ENCODE measurements at places on chromosomes 3 and 15.

DNA sequence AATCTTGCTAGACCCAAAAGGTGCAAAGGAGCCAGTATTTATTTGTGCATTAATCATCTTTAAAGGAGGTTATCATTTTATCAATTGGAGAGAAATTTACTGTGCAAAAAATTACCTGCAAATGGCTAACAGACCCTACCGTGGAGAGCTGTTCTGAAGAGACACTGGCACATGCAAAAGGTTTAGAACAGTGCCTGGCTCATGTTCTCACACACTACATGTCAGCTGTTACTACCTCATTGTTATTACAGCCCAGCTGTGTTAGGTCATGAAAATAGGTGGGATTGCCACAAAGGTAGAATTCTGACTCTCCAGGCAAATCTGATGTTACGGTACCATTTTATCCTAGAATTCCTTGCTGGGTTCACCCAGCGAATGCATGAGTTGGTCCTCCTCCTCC lies 137.3 kb downstream of the SNRK start:
- no peak for DNase-seq

DNA sequence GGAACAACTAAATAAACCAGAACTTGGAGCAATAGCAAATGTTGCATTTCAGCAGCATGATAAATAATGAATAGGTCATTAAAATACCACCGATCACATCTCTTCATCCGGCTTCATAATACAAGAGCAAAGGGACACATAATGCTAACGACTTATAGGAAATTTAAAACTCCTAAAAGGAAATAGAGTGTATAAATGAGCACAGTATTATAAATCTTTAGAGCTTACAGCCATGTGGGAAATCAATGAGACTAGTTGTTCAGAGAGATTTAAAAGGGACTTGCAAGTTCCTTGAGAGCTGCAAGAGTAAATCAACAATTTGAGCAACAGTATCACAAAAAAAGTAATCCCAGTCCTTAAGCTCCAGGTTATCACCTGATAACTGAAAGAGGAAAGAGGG lies 677.0 kb downstream of the PLOD2 start:
- DNase-seq, result no peak

- DNase-seq, result no peak
These were observed at the start of gene APOD for GRCh38 chr3:195583831-195584542. APOD (minus strand) TSS chr3:195583940; CDS start chr3:195579461, 4,479 bp downstream.

GRCh38 chr3:160869825-160870224 lies 113.8 kb downstream of the PPM1L start:
- no peak for DNase-seq

- DNase-seq, result no peak
These were observed 45.2 kb downstream of the CGGBP1 start for GRCh38 chr3:88013592-88013991.

- no peak for DNase-seq
These were observed 8.0 kb downstream of the LRRK1 start for GRCh38 chr15:100926971-100927756.

- no peak for DNase-seq
These were observed 39.7 kb downstream of the NBEAL2 start for GRCh38 chr3:47019201-47019600.

DNA sequence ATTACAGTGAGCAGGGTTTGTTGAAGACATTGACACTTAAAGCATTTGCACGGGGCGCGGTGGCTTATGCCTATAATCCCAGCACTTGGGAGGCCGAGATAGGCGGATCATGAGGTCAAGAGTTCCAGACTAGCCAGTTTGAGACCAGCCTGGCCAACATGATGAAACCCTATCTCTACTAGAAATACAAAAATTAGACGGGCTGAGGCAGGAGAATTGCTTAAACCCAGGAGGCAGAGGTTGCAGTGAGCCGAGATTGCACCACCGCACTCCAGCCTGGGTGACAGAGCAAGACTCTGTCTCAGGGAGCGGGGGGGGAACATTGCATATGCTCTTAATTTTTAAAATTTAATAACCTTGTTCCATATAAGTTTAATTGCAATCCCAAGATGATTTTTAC lies 11.9 kb downstream of the STT3B start:
- DNase-seq, result no peak

- DNase-seq, result no peak
These were observed 104.9 kb upstream of the ST8SIA2 start for GRCh38 chr15:92288755-92289154.

GRCh38 chr3:14412831-14413380 lies 10.5 kb downstream of the SLC6A6 start:
- no peak for DNase-seq

GRCh38 chr3:170222647-170223541 lies 670 bp downstream of the PRKCI start:
- peak; percentile 47 for DNase-seq

DNA sequence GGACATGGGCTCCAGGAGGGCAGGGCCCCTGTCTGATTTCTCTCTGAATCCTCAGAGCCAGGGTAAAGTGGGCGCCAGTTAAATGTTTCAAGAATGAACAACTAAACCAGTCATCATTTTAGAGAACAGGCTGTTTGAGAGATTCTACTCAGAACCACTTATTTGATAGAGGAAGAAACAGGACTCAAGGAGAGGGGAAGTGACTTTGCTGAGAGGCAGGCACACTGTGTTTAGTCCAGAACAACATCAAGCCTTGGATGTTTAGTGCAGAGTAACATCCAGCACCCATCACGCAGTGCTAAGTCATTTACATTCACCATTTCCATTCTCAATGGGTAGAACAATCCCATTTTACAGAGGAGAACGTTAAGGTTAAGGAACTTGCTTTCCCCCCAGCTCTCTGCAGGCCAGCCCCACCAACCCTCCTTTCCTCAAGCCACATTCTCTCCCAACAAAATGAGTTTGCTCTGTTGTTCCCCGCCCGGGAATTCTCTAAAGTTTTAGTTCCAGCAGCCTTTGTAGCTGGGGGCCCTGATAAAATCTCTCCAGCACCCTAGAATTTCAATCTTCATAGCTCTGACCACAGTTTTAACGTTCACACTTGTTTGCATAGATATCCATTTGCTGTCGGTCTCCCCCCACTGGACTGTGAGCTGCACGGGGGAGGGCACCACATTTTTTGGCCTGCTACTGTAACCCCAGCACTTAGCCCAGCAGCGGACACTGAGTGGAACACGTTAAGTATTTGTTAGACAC lies 962 bp downstream of the NMNAT3 start:
- no peak for DNase-seq

GRCh38 chr3:30302027-30302426 lies 304.4 kb upstream of the TGFBR2 start:
- DNase-seq, result no peak

DNA sequence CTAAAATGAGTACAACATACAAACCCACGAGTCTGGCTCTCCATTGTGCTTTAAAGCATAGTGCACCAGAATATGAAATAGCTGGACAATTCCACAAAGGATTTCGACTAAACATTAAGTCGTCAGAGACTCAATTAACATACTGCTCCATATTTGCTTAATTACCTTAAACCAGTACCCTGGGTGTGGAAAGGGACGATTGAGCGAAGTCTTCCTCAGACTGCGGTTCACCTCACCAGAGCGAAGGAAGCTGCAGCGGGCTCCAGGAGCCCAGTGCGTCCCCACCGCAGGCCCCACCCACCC lies 218 bp upstream of the TRPC1 start:
- peak; percentile 86 for DNase-seq

GRCh38 chr3:127196466-127197299 lies 3.8 kb downstream of the PRR23E start:
- no peak for DNase-seq

- no peak for DNase-seq
These were observed 236.5 kb downstream of the WDR72 start for GRCh38 chr15:53522991-53523390.

DNA sequence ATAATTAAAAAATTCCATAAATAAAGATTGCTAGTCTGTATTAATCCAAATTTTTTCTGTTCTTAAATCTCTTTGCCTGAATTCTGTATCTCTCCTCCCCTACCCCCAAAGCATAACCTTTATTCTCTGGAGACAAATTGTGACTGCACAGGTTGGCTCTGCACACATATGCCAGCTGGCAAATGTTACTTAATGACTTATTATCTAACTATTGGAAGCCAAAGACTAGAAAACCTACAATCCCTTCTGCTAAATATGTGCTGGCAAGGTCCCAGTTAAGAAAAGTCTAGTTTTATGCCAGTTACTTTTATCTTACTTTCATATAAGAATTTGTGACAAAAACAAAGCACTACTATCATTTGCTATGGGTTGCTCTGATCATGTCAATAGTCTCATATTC lies 569.3 kb downstream of the MECOM start:
- DNase-seq, result no peak

DNA sequence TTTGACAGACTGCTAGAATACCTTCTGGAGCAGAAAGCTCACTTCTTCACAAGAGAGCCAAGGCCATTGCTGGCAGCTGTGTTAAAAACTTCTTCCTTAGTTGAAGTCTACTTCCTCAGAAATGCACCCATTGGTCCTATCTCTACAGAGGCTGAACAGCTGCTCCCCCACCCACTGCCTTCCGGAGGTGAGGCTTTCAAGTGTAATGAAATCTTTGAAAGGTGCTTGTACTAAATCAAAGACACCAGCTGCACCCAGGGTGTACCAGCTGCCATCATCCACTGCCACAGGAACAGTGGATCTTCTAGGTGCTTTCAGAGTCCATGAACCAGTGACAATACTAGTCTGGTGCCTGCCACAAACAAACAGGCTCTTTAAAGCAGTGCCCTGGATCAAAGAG lies 26.4 kb upstream of the HERC1 start:
- DNase-seq, result peak; percentile 72

DNA sequence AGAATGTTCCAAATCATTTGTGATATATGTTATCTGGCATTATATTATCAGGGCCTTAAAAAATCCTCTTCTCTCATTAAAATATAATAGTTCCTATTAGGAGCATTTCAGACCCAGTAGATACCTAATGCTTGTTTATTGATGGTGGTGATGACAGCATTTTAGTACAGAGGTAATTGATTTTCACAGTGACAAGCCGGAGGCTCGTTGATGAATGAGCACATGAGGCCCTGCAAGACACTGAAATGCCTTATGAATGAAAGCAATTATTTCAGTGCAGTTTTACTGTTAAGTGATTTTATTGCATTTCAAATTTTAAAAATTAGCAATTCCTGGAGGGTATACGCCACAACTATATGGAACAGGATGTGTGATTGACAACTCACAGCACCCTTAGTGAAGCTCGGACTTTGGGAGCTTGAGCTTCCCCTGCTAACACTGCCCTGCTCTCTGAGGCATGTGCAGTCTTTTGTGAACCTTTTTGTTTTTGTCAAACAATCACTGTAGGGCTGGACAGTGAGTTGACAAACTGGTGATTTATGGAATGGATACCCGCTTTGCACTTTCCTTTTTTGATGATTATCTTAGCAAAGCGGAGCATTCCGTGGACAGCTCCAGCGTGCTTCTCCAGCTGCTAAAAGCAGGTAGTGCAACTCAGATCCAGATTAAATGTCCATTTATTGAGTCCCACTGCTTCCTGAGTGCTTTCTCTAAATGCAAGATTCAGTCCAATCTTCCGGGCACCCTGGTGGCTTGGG lies 187.0 kb upstream of the ATP10A start:
- DNase-seq, result no peak

- DNase-seq, result no peak
These were observed 145.8 kb downstream of the CHDH start for GRCh38 chr3:53700441-53700840.

All from CD4-positive, alpha-beta T cell treated with Interleukin-12 subunit alpha and Interleukin-12 subunit beta, for 1 hour (primary cell).